ENCODE measurements at places on chromosomes 7 and 10.

DNA sequence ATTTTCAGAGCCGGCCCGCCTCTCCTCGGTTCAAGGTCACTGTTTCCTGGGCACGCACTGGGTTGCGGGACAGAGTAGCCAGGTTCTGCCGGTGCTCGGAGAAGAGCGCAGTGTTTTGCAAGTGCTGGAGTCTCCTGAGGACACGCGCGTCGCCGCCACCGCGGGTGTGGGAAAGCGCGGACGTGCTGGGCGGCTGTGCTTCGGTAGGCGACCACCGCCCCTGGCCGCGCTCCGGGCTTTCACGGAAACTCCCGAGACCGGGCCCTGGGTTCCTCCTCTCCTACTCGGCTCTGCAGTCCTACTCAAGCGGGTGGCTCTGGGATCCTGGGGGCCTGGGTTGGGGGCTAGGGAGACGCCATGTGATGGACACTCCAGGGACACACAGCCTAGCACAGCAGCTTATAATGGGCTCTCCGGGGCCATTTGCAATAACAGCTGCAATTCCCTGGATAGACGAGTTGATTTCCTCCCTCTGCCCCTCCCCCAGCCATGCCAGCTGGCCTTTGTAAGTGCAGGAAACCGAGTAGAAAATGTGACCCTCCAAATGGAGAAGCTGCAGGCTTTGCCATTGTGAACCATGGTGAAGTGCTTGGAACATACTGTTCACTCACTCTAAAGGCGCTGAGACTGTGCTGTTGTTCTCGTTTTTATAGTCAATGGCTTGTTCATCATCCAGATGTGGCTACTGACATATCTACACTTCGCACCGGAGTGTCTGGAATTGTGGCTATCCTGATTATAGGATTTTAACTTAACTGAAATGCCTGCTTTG is 2.1 kb downstream of the FRAT1 start:
- DNase-seq = no peak

DNA sequence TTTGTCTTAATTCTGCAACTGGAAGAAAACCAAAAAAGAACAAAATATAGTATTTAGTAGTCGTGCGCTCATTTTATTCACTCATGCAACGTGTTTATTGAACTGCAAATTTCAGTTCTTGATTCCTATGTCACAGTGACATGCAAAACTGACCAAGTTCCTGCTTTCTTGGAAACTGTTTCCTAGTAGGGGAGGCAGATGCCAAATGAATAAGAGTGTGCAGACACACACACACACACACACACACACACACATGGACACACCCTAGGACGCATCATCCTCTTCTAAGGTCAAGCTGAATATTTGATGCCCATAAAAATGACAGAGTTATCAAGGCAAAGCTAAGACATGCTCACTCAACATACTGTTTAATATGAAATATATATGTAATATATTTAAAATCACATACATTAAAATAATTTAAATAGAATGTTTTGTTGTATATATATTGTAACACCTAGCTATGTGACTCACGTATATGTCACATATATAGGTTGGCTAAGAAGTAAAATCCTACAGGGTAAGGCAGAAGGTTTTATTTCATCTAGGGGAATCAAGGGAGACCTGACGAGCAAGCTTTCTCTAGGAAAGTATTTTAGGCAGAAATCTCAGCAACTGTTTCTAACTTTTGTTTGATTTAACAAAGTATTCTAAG is 79.6 kb downstream of the SVIL start:
- DNase-seq = no peak

- no peak for DNase-seq
Measured at GRCh38 chr10:97529685-97530465, 31.2 kb downstream of the UBTD1 start.

DNA sequence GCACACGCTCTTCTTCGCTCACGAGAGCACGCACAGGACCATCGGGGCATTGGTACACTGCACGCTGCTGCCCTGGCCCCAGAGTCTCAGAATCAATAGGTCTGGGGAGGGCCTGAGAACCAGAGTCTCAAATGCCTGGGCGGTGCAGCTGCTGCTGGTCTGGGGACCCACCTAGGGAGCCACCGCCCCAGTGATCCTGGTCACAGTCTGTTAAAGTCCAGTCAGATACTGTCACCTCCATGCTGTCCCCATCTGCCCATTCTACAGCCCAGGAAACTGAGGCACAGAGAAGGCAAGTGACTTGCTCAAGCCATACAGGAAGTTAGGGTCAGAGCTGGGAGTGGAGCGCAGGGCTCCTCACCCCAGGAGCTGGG is 38.0 kb downstream of the ZCCHC24 start:
- no peak for DNase-seq

- DNase-seq = no peak
Measured at GRCh38 chr10:87585565-87586514, 73.8 kb upstream of the PAPSS2 start.

- no peak for DNase-seq
Measured at GRCh38 chr10:71009126-71009525, 120.8 kb upstream of the PCBD1 start.

DNA sequence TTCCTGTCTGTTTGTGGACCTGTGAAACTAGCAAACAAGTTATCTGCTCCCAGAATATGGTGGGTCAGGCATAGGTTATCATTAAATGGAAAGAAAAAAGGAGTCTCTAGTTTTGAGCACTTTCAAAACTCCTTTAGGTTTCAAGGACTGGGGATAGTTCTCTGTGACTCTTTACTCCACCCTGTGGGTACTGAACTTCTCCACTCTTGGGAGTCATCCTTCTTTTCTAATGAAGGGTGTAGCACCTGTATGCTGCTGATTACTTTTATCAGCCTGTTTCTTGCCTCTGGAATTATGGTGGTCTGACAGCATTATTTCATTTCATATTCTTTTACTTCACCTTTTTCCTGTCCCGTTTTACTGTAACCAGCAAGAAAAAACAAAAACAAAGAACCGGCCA is 6.7 kb downstream of the GNAI1 start:
- no peak for DNase-seq

GRCh38 chr7:133330085-133330484 is 77.2 kb downstream of the EXOC4 start:
- DNase-seq = no peak

DNA sequence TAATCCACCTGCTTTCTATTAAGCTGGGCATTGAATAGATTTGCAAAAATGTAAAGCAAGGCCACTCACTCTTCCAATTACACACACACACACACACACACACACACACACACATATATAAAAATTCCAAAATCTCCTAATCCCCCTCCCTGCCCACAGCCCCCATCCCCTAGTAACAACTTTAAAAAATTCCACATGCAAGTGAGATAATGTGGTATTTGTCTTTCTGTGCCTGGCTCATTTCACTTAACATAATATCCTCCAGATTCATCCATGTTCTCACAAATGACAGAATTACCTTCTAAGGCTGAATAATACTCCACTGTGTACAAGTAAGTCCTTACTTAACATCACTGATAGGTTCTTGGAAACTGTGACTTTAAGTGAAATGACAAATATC is 24.2 kb downstream of the SH2D4B start:
- DNase-seq = no peak

DNA sequence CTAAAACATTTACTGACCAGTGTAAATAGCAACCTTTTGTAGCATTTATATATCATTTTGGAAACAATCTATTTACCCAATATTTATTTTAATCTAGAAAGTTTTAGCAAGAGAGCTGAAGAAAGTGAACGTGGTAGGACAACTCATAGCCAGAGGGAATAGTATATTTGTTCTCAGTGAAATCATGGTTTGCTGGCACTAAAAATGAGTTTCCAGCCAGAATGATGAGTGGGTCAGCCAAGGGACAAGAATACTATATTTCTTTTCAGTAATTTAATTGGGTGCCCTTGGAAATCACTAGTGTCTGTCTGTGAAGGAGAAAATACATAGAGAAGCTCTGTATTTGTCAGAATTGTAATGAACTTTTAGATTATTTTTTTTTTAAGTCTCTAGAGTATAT is 74.9 kb downstream of the MINPP1 start:
- DNase-seq = no peak

DNA sequence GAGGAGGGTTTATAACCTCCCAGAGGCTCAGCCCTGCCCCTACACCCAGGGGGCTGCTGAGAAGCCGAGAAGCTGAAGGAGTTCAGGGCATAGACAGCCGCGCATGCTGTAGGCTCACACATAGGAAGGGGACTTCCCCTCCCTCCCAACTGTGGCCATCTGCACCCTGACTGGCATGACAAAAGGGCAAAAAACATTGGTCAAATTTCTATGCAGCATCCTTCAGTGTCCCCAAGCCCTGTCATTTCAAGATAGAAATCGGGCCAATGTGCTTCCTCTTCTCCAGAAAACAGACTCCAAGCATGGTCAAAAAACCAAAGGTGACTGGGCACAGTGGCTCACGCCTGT is 55.9 kb upstream of the MYL10 start:
- no peak for DNase-seq

GRCh38 chr7:135920478-135920877 is 56.7 kb downstream of the MTPN start:
- no peak for DNase-seq

DNA sequence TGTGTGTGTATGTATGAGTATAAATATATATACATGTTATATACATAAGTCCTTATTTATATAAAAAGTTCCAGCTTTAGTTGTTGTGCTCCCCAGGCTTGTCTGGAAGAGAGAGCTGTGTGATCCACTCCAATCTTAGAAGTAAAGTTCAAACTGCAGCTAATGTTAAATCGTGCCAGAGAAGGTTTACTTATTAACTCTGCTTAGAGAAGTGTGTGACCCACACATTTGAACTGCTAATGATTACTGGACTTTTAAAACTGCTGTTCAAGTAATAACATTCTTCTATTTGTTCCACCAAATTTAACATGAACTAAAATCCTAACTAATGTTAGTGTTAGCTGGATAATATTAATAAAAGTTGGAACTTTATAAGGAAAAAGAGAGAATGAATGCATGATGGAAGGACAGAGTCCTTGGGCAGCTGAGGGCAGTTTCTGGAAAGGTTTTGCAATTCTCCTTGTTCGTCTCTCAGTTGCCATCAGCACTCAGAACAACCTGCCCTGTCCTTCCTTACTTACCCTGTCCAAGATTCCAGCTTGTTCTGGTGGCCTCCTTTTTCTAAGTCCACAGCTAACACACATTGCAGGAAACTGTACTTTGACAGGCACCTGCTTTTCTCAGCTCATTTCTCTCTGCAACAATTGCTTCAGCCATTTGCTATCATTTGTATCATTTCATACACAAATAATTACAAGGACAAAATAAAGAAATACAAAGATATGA is 162.6 kb downstream of the FAM107B start:
- no peak for DNase-seq

DNA sequence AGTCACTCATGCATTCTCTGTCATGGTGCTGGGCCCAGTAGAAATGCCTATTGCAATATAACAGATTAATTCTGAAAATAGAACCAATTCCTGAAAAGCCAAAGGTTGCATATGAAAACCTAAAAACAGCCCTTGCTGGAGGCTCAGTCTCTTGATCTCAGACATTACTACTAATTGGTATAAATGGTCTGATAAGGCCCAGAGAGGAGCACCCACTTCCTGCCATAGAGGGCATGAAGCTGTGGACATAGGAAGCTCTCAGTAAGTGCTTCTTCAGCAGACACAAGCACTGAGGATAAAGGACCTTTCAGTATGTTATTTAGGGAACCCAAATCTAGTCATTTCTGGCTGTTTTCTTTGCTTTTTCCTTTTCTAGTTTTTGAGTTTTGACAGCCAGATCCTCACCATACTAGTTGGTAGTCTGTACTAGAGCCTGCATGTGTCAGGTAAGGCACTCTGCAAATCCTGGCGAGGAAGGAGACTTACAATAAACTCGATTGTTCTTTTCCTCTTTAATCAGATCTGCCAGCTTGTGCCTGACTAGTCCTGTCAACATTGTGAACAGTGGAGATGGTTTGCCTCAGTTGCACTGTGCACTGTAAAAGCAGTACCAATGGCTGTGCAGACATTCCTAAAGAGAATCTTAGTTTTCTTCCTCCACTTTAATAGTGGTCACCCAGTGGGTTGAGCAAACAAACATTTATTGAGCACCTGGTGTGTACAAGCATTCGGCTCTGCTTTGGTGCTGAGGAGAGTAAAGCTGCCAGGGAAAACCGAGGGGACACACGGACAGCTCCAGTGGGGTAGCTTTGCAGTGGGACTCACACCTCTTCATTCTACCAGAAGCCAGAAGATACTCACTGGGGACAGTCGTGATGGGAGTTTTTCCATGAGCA is 140.9 kb downstream of the CHN2 start:
- no peak for DNase-seq

DNA sequence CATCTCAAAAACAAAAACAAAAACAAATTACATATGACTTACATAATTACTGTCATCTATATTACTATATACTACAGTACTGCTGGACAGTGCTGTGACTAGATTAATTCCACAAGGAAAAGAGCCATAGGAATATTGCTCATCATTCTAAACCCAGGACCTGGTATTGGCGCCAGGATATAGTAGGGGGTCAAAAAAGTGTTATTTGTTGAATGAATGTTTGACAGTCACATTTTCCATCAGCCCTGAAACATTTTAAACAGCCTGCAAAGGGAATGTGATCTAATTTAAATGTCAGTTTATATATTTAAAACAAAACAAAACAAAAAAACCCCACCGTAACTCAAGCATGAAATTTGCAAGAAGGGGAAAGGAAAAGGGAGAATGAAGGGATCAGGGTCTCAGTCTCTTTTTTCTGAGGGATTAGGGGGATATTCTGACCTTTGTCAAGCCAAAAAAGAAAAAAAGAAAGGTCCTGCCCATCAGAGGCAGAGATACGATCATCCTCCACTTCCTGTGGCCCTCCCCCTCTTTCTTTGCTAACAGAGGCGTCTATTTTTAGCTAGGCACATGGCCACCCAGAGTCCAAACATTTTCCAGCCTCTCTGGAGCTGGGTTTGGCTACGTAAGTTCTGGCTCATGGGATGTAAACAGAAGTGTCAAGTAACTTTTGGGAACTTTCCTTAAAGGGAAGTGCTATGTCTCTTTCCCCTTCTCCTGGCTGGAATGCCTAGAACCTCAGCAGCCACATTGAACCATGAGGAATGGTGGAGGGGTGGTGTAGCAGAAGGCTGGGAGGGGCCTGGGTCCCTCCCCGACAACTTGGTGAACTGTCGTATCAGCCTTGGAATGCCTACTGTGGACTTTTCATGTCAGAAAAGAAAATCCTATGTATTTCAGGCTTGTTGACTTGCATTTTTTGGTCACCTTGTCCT is 44.6 kb upstream of the DLG5 start:
- no peak for DNase-seq

Measured in CD4-positive, alpha-beta T cell treated with Interleukin-4 for 1 hour (primary cell).